ENCODE measurements at places on chromosomes 2 and 18.
A peak's percentile ranks its signal among the peaks of the same experiment; 100 is the strongest.

GRCh38 chr18:9147440-9148202 lies 11.0 kb downstream of the ANKRD12 start:
- no peak for DNase-seq

GRCh38 chr2:27198627-27199026 lies 13.2 kb upstream of the ATRAID start:
- no peak for DNase-seq

DNA sequence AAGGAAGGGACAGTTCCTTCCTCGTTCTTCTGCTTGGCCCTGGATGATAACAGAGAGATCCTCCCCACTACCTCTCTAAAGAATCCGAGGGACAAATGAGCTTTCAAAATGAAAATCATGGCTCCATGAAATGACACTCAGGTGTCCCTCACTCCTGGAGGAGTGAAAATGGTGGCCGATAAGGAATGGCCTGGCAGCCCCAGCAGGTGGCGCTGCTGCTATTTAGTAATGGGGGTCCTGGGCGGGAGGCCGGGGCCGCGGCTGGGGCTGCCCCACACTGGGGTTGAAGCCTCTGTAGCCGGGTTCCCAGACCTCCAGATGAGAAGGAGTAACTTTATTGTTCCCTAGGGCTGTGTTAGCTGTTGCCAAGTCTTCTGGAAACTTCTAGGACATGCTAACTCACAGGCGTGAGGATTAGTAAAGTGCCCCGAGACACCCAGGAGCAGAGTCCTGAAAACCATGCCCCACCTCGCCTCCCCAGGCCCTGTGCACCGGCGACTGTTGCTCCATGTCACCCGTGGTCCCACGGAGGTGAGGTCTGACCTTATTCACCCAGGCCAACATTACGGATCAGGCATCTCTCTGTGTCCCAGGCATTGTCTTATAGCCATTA lies 138.0 kb downstream of the CTIF start:
- peak; percentile 47 for DNase-seq

GRCh38 chr2:20212871-20213503 lies 11.9 kb downstream of the SDC1 start:
- DNase-seq = no peak

DNA sequence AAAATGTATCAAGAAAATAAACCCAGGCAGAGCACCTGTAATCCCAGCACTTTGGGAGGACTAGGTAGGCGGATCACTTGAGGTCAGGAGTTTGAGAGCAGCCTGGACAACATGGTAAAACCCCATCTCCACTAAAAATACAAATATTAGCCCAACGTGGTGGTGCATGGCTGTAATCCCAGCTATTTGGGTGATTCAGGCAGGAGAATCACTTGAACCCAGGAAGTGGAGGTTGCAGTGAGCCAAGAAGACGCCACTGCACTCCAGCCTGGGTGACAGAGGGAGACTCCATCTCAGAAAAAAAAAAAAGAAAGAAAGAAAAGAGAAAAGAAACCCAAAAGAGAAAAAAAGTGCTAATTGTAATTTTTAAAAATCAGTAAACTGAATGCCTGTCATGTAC lies 41.4 kb downstream of the DDX18 start:
- DNase-seq = no peak

DNA sequence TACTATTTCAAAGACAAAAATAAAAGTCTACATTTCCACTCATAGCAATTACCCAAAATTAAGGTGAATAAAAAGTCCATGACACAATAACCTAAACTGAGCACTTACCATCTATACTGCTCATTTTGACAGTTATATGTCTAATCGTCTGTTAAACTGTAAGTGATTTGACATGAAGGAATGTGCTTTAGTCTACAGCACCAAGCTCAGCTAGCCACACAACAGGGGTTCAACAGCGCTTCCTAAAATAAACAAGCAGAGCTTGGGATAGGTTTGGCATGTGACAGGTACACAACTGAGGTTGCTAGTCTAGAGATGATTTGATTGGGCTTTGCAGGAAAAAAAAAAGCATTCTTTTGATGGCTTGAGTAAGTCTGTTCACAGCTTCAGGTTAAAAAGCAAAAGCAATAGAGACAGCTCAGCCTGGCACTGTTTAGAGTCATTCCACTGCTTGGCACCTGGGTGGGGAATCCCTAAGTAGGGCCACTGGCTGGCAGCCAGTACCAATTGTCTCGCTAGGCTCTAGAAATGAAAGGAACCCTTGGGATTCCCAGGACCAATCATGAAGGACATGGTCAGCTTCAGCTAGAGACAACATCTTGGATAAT lies 78.6 kb downstream of the BARD1 start:
- DNase-seq = no peak

- no peak for DNase-seq
Observed at GRCh38 chr18:38483326-38483725, 917.7 kb upstream of the CELF4 start.

DNA sequence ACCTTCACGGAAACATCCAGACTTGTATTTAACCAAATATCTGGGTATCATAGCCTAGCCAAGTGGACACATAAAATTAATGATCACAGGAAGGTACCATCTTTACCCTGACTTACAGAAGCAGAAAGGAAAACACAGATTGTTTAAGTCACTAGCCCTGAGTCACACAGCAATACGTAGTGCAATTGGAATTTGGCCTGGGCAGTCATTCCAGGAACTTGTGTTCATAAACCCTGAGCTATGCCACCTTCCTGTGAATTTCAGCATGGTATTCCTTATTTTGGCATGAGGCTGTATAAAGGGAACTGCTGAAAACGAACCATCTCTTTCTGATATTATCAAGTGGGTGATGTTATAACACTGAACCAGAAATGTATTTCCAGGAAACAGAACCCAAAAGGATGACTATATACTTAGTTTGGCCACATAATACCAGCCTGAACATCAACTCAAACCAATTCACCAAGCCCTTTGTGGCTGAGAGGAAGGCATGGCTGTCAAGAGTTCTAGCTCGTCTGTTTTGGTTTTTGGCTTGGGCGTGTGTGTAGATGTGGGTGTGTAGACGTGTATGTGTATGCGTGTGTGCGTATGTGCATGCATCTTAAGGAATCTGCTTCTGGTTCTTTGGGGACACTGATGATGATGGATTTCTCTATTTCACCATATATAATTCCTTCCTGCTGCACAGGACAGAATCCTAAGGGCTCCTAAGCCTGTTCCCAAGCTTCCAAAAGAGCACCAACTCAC lies 533.4 kb upstream of the ID2 start:
- no peak for DNase-seq

DNA sequence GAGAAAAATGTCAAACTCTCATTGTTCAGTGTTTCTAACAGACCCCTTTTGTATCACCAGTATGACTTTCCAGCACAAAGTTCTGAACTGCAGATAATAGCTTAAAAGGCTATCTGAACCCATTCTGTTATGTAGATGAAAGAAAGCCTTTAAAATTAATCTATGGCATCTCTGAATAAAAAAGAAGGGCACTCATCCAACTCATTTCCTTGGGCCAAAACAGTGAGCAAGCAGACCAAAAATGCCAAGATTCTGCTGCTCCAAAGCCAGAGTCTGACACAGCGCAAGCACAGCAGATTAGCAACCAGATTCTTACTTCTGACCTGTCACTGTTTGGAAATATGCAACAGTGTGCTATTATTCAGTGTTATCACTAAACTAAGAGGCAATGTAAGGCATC lies 22.6 kb upstream of the ITGA6 start:
- no peak for DNase-seq

DNA sequence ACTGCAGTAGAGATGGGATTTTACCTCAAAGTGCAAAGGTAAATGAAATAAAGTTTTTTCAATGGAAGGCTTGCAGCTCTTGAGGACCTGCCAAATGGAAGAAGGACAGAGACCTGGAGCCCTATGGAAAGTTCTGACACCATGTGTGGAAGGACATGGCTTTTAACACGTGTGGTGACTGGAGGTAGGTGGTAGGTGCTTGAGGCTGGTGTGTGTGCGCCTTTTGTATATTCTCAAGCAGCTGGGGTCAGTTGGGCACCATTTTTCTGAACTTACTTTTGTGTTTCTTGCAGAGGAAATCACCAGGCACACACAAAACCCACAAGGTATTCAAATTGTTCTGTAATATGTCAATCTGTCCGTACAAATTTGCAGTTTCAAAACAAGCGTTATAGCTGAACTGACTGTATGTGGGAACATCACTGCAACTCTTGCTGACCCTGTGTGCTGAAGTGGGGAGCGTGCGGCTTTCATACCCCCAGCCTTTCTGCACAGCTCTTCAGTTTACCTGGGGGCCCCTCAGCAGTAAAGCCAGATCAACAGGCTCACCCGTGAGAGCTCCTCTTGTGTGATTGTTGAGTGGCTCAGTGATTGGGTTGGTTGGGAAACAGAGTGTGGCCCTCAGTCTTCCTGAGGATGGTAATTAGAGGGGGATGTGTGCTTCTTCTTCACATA lies 363 bp downstream of the GREB1 start:
- DNase-seq = no peak

GRCh38 chr18:39846265-39846664 lies 2108.8 kb upstream of the PIK3C3 start:
- DNase-seq = no peak

DNA sequence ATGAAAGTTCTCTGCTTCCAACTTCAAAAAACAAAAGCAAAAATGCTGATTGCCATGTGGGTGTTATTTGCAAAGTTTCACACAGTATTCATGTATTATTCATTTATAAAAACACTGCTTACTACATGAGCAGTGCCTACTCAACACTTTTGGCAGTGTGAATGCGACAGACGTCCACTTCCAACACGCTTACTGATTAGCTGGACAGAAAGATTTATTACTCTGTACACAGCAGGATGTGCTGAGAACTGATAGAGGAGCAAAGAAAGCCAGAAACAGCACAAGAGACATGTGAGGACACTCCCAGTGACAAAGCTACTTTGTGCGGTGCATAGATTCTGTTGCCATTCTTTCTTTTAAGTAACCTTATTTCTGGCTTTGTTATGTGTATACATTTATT lies 258.8 kb downstream of the DLGAP1 start:
- no peak for DNase-seq

DNA sequence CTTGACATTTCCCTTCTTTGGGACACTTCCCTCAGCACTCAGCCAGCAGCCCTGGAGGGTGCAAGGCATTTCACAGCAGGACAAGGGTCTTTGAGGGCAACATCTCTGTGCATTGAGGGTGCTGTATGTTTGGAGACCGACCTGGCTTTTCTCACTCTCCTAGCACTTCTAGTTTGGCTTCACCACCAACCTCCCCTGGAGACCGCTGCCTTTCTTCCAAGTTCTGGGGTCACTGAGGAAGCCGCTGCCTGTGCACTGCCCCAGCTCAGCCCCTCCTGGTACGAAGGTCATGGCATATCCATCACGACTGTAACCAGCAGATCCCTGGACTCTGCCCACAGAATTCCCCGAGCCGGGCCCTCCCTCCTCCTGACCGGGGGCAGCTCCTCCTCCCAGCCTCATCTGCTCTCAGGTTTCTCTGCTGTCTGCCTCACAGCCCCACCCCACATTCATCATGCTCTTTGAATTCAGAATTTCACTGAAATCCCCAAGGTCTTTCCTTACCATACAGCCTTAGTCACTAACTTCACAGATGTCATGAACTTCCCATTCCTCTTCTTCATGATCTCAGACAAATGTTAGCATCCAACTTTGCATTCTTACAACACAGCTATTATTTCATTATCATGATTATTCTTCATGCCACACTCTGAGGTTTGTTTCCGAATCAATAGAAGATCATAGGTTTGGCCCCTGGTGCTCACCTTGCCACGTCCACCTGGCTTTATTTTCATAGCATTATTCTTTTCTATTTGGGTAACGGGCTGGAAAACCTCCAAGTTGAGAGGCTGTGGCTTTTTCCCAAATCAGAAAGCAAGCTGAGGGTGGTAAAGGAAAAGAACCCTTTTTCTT lies 113.0 kb upstream of the COPS8 start:
- DNase-seq = no peak

DNA sequence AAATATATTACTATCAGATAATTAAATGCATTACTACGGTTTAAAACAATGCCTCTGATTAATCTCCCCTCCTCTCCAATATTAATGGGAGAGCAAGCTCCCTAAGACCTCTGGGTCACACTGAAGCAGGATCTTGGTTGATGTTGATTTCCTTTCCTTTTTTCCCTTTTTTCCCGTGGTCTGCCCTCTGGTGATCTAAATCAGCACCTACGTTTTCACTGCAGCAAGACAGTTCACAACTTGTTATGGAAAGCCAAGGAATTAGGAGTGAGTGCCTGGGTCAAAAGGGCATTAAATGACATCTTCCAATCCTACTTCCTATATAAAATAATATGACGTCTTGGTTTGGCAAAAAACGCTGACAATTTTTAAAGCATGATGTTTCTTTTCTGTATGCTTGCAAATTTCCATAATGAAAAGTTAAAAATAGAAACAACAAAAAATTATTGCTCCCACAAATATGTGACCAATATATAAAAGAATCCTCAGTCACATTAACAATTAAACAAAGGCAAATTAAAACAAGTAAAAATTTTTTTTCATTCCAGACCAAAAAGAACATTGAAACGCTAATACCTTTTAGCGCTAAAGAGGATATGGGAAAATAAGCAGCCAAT lies 7.9 kb upstream of the CFAP36 start:
- no peak for DNase-seq

GRCh38 chr18:8631265-8631664 lies 22.0 kb downstream of the RAB12 start:
- DNase-seq = no peak

GRCh38 chr2:18957909-18958308 lies 368.5 kb upstream of the NT5C1B start:
- no peak for DNase-seq

GRCh38 chr2:185628985-185629384 lies 109.6 kb upstream of the FSIP2 start:
- no peak for DNase-seq

DNA sequence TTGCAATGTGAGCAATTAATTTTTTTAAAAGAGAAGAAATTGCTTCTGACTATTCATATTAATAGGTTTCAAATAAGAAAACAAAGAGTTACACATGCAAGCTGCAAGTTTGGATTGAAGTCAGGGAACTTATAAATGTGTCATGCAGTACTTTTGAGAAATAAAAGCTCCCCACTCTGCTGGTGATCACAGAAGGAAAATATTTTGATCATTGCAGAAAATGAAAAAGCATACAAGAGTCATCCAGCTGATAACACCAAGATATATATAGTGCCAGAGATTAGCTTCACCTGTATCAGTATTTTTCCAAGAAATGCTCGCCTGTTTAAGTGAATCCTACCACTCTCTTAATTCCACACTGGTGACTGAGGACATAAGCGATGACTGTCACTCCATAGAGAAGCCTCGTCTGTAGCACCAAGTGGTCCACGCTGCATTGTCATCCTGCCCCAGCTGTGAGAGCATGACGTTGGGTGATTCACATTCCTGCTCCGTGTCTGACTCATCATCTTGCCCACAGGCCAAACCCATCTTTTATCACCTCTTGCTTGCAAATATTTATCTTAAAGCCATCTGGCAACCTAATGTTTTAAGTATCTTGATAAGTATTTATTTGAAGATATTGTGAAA lies 178.0 kb downstream of the ASXL3 start:
- DNase-seq = no peak

DNA sequence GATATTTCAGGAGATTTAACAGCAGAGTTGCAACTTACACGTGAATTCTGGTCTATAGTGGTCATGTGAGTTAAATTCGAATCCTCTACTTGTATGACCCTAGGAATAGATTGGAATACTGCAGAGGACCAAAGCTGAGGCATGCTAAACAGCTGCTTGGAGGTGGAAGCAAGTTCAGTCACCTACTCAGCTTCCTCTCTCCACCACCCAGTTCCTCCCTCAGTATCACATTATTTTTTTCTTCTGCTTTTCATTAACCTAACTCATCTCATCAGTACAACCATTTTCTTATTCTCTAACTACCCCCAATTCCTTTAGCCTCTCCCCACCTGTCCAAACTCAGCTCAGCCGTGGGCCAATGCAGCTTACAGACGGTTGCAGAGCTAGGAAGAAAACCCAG lies 385.5 kb downstream of the SETBP1 start:
- DNase-seq = no peak

Data from T-cell (primary cell).